GM13976 (cell line): ENCODE measurements at places on chromosomes 6 and 20.

GRCh38 chr6:133724726-133725125 is 164.2 kb upstream of the TCF21 start:
- DNase-seq = no peak

- DNase-seq = no peak
Measured at GRCh38 chr20:63651942-63652191, 1.4 kb downstream of the STMN3 start.

DNA sequence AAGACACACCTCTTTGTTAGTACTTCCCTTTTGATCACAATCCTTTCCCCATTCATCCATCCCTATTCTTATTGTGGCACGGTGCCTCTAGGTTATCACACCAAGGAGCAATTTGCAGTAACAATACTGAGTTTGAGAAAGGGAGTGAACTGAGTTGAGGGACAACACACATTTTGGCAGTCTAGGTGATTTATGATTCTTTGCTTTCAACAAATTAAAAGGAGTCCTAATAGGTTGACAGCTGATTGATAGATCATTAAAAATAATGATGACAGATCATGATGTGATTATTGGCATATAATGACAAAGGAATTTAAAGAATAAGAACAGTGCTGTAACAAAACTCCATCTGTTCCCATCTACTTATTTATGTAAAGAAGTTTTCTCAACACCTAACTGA is 36.7 kb downstream of the IMPG1 start:
- DNase-seq = no peak

- no peak for DNase-seq
Measured at GRCh38 chr6:75483136-75483952, 10.3 kb downstream of the FILIP1 start.

GRCh38 chr6:147201885-147202515 is 2.2 kb upstream of the STXBP5 start:
- peak; percentile 30 for DNase-seq

DNA sequence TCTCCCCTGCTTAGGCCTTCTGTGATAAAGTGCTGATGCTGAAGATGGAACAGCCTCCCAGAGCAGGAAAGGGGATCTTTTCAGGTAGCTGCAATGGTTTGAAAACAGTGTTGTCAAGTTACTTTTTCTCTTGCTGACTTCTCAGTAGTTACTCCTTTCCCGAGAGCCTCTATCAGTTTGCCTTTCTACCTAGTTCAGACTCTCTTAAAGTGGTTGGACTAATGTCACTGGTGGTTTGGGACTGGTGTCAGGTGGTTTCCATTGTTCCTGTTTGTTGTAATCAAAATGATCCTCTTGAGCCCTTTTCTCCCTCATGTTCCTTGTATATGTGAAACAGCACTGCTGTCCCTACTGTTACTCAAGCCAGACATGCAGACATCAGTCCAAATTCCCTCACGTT is 91.4 kb downstream of the FAM217A start:
- DNase-seq = no peak

- DNase-seq = no peak
Measured at GRCh38 chr6:161926324-161926723, 652.5 kb upstream of the AGPAT4 start.

- DNase-seq = no peak
Measured at GRCh38 chr6:44044154-44044539, 83.1 kb downstream of the MRPL14 start.

DNA sequence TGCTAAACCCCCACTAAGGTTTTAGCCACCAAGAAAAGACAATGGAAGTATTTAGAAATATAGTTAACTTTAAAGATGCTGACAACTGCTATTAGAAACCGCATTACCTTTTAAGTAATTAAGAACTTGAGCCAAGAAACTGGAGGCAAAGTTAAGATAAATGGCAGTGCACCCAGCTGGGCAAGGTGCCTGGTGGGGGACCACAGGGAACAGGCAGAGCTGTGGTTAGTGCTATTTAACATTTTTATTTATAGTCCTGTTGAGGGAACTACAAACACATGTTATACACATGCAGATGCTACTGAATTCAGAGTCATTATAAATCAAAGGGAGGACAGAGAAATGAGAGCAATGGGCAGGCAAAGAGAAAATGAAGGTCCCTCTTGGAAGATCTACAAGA is 447.9 kb downstream of the TFAP2B start:
- no peak for DNase-seq

- no peak for DNase-seq
Measured at GRCh38 chr20:14266246-14266645, 71.2 kb downstream of the FLRT3 start.

DNA sequence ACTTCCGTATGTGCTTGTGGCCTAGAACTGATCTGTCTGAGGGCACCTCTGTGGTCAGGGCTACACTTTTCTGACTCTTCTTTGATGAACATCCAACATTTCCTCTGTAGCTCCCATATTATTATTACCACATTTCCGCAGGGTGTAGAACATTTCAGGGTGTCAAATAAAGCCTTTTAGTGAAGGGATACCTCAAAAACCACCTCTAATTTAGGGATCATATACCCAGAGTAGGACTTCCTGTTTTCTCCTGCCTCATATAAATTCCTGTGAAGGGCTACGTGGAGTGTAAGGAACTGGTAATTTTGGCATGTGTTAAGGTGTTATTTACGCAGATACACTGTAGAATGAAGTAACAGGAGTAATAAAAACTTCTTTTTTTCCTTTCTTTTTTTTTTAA is 5.5 kb upstream of the MUC22 start:
- no peak for DNase-seq

GRCh38 chr6:41878961-41879405 is 16.2 kb downstream of the USP49 start:
- DNase-seq = no peak

- DNase-seq = no peak
Measured at GRCh38 chr6:11714798-11715285, 63.8 kb downstream of the ADTRP start.

DNA sequence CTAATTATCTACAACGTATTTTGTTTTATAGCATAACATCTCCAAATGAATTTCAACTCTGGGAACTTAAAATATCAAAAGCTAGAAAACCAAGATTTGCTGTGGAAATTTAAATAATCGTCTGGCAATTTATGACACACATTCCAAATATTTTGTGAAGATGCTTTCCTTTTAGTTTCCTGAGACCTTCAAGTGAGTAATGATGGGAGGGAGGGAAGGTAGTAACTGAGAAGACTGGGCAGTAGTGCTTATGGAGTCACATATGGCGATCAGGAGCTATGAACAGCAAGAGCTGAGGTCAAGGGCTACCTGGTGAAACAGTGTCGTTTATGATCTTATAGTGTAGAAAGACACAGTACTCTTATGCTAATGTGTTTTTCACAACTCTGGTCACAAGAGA is 178.2 kb upstream of the THEMIS start:
- DNase-seq = no peak

DNA sequence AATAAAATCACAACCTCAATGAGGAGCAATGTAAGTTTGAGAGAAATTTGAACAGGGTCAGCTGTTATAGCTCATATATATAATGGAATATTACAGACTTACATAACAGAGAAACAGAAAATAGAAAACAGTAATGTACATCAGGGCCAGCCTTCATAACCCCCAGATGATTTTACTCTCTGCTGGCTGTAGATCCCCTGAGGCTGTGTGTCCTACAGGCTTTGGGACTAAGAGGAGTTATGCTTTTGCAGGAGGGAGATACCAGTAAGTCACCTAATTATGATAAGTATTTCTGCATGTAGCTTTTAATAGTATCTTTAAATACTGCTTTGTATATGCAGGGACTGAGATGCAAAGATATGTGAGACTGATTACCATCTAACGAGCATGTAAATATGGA is 105.8 kb upstream of the ASCC3 start:
- no peak for DNase-seq

- no peak for DNase-seq
Measured at GRCh38 chr6:139407718-139408222, 33.3 kb upstream of the CITED2 start.

GRCh38 chr6:158471339-158471738 is 88.6 kb upstream of the TMEM181 start:
- DNase-seq = peak; percentile 36

DNA sequence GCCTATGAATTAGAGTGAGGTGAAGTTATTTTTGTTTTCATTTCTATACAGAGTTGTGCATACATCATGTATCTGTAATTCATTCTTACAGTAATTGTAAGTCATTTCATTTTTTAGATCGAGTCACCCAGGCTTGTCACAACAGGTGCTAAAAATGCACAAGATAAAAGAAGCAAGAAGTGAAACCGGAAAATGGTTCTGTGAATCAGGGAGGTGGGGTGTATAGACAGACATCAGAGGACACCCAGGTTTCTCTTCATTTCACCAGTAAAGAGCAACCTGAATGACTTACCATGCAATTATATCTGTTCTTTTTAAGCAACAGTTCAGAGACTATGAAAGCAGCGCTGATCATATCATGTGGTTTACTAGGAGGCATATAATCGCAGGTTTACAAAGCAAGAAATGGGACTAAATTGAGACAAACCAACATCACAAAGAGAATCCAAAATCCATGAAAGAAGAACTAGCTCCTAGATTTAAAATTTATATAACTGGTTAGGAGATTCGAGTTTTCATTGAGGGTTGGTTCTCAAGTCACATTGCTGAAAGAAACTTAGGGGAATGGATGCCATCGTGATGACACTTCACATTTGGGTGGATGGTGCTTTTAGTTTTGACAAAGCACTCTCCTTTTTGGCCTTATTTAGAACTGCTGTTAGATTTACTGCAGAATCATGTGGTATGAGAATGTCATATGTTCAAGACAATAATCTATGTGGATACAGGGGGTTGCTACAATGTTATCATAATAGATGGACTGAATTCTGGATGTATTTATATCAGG is 27.9 kb upstream of the TBC1D7 start:
- DNase-seq = peak; percentile 79

DNA sequence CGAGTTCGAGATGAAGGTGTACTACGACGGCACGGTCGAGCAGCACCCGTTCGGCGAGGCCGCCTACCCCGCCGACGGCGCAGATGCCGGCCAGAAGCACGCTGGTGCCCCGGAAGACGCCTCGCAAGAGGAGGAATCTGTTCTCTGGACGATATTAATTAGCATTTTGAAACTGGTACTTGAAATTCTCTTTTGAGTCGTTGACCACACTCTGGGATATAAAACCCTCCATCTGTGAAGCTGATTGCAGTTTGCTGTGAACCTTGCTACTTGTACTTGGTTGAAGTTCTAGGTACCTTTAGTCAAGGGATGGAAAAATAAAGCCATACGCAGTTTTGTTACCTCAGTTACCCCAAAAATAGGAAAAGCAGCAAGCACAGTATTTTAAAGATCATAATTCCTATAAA is 917 bp downstream of the C6orf120 start:
- no peak for DNase-seq

- no peak for DNase-seq
Measured at GRCh38 chr6:53103993-53104675, 38.9 kb downstream of the FBXO9 start.

GRCh38 chr6:80530103-80530502 is 423.6 kb downstream of the BCKDHB start:
- DNase-seq = no peak

- no peak for DNase-seq
Measured at GRCh38 chr6:108998485-108998884, 96.2 kb downstream of the SESN1 start.

DNA sequence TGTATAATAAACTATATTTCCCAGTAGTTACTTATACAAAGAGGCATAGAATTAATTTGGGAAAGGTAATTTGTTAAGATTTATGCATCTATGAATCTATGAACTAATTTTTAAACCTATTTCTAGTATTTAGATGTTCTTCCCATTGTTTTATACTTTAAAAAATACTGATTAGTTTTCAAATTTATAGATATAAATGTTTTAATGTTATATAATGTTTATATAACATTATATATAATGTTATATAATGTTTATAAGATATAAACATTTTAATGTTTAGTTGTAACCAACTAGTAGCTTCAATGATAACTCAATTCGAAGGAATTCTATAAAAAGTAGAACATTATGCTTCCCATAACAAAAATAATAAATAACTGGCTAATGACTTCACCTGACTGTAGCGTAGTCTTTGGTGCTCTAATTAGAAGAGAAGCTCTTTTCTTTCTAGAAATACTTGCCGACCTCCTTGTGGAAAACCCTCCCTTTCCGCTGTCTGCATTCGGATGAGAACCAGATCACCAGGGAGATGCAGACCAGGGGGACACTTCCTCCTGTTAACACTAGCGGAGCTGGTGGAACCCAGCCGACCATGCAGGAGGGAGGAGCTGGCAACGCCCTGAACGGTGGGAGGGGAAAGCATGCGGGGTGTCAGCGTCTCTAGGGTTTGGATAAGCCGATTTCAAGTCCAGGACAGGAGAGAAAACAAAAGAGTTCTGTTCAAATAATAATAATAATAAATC is 158.4 kb downstream of the OR2B2 start:
- peak; percentile 71 for DNase-seq

DNA sequence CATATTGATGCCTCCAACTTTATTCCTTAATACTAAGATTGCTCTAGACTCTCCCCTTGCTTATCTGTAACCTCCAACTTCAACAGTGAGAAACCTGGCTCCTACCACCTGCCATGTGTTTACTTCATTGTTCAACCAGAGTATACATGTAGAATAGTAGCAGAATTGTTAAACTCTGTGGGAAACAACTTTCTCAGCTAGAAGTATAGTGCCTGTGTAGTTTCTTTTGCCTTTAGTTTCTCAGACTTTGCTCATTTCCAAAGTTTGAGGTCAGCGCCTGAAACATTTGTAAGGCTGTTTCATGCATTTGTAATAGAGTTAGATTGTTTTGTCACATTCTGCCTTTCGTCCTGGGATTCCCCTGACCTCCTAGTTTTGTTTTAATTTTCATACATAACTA is 34.9 kb upstream of the HECA start:
- DNase-seq = peak; percentile 66

DNA sequence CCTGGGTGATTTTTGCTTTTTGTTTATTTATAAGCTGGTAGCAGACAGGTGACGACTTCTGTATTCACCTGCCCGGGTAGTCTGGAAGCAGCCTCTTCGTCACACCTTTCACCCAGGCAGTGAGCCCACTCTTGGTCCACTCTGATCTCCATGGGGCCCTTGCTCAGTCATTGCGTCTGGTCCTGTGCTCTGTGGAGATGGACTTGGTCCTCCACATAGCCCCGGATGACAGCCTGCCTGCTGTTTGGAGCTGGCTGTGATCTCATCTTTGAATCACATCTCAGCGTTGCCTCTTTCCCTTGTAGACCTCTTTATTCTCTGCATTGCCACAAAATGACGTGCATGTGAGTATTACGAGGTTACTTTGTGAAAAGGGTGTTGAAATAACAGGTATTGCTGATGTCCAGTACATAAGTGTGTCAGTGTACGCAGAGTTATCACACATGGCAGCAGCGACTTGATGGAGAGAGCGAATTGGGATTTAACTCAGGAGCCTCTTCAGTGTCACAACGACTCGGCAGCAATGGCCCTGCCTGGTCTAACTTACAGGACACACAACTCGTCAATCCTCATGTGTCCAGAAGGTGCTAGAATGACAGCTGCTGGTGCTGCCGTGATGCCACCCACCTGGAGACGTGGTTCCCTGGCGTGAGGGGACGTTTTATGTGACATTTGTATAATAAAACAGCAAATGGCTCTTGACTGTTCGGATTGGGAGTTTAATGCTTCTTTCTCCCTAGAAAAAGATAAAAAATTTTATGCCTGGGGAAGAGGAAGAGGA is 24.2 kb upstream of the FRMD1 start:
- DNase-seq = no peak
